ENCODE measurements at places on chromosomes 13 and 19.
A peak's percentile ranks its signal among the peaks of the same experiment; 100 is the strongest.

DNA sequence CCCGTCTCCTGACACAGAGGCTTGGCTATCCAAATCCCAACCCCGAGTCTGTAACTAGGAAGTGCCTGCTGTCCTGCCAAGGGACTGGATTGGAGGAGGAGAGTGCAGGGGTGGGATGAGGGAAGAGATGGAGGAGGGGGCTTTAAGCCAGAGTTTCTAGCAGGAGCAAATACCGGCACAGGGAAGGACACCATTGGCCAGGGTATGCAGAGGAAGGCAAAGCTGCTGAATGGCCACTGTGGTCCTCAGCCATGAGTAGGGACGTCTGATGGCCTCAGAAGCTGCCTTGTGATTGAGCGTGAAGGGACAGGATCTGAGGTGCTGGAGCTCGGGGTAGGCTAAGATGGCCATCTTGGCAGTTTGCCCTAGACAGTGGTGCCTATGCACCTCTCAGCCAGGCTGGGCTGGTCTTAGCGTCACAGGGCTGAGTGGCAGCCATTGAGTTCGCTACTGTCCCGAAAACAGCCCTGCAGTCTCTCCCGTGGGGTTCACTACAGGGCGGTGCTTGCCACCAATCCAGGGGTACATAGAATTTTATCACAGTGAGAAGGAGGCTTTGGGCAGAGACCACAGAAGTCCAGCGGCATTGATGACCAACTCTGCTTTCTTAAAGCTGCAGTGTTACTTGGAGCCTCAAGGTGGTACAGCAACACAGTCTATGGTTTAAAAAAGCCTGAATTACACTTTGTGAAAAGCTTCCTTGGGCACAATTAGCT lies 61.8 kb downstream of the AKAP11 start:
- no peak for DNase-seq

DNA sequence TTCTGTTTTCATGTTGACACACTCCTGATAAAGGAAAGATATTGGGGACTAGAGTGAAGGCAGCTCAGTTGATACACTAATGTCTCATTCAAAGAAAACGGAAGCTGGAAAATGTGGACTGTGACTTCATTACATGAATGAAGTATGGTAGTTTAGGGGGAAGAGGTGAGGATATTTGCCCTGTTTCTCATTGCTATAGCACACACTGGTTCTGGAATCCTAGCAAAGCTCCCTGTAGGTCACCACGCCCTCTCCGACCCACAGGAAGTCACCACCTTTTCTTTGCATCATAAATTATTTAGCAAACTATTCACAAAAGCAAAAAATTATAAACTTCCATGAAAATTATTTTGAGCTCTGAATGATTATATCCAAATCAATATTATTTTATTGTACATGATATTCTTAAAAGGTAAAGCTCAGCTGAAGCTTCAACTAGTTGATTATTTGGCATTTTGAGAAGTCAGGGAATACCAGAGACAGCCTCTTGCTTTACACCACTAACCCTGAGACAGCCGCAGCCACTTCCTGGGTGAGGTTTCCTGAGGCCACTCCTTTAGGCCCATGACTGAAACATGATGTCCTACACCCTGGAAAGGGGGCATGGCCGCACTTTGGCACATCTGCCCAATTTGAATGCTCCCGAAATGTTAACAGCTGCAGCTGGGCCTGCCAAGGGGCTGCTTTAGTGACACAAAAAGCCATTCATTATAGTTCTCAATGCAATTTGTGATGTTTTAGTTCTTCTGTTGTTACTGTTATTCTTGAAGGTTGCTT lies 50.0 kb upstream of the WDFY2 start:
- peak; percentile 24 for DNase-seq

DNA sequence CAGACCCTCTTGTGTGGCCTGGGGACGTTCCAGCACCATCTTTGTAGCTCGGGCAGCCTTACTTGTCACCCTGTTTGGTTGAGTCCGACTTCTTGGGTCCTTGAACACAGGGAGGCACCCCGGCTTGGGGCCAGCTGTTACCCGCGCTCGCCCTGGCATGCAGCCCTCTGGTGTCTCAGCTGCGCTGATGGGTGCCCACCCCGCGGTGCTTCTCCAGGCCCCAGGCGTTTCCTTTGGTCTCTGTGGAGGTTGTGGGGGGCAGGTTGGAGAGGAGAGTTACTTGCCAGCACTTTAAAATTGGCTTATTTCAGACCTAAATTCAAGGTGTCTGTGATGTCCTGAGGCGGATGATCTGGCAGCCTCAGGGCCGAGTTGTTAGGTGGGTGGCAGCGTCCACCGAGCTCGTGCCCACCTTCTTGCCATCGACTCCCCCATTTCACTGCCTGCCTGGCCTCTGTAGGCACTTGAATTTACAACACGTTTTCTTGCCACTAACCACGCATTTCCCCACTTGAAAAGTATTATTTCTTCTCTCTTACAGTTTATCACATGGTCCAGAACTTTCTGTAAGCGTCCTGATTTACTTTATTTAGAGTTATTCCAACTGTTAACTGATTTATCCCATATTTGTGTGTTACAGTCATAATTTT lies 16.9 kb downstream of the UBAC2 start:
- peak; percentile 41 for DNase-seq

DNA sequence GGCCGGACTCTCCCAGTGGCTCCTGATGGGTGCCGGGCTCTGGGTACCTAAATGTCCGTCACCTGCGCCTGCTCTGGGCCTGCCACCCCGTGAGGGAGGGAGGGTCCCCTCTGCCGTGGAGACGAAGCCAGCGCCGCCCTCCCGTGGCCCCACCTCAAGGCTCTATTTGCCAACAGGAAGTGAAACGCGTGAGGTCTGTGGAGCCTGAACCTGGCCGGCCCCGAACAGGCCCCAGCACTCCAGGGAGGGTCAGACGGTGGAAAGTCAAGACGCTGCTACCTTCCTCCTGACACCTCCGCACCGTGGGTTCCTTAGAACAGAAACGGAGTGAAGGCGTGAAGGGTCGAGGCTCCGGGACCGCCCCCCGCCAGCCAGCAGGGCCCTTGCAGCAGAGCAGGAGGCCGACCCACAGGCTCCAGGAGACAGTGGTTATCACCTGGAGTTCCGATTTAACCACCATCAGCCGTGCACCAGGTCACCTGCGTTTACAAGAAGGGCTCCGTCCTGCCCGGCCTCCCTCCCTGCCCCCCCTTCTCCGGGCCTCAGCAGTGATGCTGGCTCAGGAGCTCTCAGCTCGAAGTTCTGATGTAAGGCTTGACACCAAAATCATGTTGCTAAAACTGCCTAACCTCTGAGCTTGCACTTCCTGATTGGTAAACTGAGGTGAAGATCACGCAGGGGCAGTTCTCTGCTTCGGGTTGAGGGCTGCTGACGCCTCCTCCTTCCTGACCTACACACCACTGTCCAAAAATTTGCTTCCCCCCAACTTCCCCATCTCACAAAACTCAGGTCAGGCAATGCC lies 50.9 kb upstream of the C13orf46 start:
- no peak for DNase-seq

DNA sequence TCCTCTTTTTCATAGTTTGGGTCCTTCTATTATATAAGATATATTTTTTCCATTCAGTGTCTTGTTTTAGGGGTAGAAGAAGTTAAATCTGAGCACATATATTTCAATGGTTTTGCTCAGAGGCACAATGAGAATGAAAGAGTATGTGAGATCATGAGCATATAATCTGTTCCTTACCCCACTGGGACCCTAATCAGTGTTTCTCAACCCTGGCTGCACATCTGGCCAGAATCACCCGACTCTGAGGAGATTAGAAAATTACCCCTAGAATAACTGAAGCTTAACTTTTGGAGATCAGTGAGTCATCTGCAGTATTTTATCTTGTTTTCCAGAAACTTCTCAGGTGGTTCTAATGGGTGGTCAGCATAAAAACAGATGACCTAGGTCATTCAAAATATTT lies 782 bp downstream of the CYSLTR2 start:
- no peak for DNase-seq

DNA sequence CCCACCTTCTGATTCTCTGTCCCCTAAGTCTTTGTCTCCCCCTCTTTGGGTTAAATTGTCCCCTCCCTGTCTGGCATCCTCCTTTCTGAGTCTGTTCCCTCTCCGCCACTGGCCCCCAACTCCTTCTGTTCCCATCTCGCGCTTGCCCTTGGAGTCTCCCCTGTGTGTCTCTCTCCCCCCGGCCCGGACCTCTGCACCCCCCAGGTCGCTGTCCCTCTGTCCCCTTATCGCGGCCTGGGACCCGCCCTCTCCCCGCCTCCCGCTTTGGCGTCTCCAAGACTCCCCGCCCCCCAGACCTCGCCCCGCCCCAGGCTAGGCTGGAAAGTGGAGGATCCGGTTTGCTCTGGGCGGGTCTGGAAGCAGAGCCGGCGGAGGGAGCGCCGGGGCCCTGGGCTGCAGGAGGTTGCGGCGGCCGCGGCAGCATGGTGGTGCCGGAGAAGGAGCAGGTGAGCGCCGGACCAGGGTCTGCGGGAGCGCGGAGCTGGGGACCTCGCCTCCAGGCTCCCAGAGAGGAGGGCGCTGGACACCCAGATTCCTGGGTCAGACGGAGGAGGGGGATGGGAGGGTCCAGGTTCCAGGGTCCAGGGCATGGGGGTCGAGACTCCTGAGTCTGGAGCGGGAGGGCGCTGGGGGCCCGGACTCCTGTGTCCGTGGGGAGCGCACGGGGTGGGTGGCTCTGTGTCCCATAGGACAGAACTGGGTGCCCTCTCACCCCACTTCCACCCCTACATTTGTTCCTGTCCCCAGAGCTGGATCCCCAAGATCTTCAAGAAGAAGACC lies at the start of gene TRPM4:
Gene TRPM4, plus strand, starts transcription at position 348 of the 780 bp plus-strand sequence. Its CDS starts 75 bp downstream, at position 423.
- no peak for DNase-seq

DNA sequence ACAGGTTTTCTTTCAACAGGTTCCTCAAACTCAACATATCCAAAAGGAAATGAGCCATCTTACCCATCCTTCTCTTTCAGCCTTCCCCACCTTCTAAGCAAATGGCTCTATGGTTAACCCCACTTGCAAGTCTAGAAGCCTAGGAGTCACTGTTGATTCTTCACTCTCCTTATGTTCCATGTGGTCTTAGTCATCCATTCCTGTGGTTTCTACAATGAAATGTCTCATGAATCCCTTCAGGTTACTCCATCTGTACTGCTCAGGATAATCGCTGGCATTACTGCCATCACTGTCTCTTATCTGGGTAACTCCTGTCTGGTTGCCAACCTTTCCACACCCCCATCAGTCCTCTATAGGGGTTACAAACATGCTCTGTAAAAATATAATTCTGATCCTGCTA lies 381.3 kb downstream of the ENOX1 start:
- no peak for DNase-seq

DNA sequence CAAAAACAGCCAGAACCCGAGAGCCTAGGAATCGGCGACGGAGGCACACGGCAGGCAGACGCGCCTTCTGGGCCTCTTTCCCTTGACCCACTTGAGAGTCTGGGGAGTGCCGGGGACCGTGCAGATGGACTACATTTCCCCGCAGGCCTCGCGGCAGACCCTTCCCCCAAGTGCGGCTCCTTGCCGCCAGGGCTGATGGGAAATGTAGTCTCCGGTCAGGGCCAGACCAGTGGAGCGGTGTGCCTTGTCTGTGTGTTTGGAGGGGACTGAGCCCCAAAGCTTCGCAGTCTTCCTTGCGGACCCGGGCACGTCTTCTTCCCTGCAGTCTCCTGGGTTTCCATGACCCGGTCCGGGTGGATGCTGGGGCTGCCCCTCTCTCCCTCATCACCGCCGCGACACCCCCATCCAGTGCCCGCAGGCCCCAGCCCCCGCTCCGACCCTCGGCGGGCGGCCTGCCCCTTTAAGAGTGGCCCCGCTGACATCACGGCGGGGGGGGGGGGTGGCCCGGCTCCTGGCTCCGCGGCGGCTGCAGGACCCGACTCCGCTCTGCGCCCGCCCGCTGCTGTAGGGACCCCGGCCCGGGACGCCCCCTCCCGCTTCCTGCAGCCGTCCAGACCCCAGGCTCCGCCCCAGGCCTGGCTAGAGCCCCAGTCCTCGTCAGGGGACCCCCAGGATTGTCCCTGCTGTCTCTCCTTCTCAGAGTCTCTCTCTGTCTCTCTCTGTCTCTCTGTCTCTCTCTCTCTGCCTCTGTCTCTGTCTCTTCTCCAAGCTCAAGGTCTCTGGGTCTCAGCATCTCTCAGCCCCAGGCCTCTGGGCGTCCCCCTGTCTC lies 758 bp upstream of the CACNG7 start:
- no peak for DNase-seq

DNA sequence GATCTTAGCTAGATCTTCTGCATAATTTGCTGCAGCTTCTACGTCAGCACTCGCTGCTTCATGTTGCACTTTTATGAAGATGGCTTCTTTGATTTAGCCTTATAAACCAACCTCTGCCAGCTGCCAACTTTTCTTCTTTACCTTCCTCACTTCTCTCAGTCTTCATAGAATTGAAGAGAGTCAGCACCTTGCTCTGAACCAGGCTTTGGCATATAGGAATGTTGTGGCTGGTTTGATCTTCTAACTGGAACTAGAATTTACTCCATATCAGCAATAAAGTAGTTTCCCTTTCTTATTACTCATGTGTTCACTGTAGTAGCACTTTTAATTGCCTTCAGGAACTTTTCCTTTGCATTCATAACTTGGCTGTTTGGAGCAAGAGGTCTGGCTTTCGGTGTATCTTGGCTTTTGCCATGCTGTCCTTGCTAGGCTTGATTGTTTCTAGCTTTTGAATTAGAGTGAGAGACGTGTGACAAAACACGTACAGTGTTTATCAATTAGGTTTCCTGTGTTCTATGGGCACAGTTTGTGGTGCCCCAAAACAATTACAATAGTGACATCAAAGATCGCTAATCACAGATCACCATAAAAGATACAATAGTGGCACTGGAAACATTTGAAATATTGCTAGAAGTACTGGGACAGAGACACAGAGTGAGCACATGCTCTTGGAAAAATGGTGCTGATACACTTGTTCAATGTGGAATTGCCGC lies 50.7 kb downstream of the NDFIP2 start:
- DNase-seq, result no peak

- DNase-seq, result no peak
Observed at GRCh38 chr13:112680741-112681360, 9.0 kb upstream of the ATP11A start.

GRCh38 chr13:52944697-52945096 lies 83.9 kb upstream of the OLFM4 start:
- no peak for DNase-seq

DNA sequence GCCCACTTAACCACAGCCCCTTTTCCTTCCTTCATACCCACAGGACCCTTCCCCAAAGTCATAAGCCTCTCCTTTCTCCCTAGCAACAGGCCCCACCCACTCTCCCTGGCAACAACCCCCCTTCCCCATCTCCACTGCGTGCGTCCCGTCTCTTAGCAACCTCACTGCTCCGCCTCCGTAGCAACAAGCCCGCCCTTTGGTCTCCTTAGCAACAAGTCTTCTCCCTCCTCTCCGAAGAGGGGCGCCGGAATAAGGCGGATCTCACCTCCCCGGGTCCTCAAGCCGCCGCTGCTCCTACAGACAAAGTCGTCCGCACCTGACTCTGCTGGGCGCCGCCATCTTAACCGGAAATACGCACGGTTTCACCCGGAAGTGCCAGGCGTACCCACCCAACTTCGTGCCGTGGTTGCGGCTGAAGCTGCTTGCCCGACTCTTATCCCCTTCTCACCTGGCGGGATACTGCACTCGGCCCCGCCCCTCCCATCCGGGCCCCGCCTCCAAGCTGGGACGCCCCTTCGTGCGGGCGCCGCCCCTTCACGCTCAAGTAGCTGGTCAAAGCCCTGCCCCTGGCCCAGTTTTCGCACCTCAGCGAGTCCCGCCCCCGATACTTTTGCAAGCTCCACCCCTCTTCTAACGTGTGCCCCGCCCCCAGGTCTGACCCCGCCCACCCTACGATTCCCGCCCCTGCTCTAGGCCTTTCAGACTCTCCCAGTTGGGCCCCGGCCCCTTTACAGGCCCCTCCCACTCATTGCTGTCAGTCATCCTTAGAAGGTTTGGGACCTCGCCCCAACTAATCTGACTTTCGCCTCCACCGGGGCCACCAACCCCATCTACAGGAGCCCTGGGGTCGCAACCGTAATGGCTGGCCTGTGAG lies at the start of gene HSPBP1:
Gene HSPBP1, minus strand, starts transcription at position 341 of the 874 bp plus-strand sequence. CDS start 502 bp downstream, outside the sequence.
- peak; percentile 92 for DNase-seq

GRCh38 chr19:13883516-13884064 lies 6.7 kb downstream of the NANOS3 start:
- DNase-seq, result no peak
